NCI-H524 (cell line): ENCODE measurements at places on chromosomes 1 and 21.

GRCh38 chr21:33362044-33362555, 37.3 kb downstream of the IFNAR1 start:
- peak; percentile 18 for DNase-seq

DNA sequence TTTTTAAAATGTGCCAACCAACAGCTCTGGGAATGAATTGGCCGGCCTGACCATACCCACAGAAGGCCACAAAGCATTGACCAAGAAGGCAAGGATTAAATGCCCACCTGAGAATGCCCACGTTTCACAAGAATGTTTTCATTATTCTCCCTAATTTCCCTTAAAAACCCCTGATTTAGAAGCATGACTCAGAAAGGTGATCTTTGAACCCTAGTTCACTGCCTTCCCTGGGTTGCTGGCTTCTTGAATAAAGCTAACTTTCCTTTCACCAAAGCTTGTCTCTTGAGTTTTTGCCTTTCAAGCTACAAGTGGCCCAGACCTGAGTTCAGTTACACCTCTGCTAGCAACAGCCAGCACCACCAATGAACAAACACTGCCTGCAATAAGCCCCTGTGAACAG, 14.4 kb upstream of the MRPL55 start:
- DNase-seq, result no peak

- DNase-seq, result no peak
These were observed 52.7 kb upstream of the A3GALT2 start for GRCh38 chr1:33373606-33374005.

DNA sequence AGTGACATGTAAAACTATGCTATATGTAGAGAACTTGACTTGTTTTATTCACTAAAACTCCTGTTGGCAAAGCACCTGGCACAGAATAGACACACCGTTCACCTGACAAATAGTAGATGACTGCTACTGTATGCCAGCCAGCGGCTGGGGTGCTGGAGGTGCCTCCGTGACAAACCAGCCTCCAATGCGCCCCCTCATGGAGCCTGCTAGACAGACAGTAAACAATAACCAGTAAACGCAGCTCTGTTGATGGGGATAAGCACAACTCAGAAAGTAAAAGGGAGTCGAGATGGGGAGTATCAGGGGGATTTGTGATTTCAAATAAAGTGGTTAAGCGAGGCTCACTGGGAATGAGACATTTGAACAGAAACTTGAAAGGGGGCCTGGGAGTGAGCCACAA, 107.2 kb downstream of the PRDM2 start:
- peak; percentile 9 for DNase-seq

GRCh38 chr1:13733711-13734110, 33.7 kb downstream of the PRDM2 start:
- DNase-seq, result no peak

- DNase-seq, result no peak
These were observed 230.1 kb upstream of the GJB5 start for GRCh38 chr1:34524783-34525182.

DNA sequence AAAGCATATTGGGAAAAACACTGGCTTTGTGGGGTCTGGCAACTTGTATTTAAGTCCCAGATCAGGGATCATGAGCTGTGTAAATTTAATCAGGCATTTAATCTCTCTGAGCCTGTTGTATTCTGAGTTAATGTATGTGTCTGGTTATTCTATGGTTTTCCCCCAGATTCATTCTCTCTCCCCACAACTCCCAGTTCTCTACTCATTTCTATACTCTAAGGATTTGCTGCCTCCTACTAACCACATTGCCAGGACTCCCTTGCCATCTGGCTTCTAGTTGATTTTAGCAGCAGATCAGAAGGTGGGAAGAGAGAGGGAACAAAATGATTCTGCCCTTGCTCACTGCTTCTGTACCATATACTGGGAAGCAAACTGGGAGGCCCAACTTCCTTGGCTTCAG, 31.4 kb upstream of the S1PR1 start:
- DNase-seq, result peak; percentile 53

GRCh38 chr21:41923186-41923585, 30.6 kb downstream of the C2CD2 start:
- DNase-seq, result no peak

GRCh38 chr21:31318971-31319370, 25.1 kb downstream of the TIAM1 start:
- no peak for DNase-seq

GRCh38 chr1:100582943-100583342, 45.0 kb downstream of the GPR88 start:
- DNase-seq, result no peak

DNA sequence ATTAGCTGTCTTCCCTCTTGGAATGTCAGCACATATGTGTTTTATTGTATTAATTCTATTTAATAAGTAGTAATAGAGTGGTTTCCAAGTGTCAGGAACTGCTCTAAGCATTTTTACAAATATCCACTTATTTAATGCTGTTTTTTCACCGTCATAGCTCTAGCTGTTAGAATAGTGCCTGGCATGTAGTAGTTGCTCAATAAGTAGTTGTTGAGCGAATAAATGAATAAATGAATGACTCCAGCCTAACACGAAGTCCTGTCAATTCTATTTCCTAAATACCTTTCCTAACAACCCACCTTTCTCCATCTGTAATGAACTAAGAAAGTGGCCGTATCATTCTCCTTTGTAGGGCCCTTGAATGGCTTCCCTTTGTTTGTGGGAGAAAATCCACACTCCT, 312.5 kb downstream of the DISC1 start:
- no peak for DNase-seq

DNA sequence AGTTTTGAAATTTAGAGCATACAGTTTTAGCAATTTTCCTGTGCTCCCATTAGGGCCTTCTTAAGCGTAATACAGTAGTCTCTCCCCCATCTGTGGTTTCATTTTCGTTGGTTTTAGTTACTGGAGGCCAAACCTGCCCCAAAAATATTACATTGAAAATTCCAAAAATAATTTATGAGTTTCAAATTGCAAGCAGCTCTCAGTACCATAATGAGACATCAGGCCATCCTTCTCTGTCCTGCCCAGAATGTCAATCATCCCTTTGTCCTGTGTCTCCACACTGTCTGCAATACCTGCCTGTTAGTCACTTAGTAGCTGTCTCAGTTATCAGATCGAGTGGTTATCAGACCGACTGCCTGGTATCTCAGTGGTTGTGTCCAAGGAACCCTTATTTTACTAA, 45.4 kb downstream of the ADSS2 start:
- DNase-seq, result no peak

DNA sequence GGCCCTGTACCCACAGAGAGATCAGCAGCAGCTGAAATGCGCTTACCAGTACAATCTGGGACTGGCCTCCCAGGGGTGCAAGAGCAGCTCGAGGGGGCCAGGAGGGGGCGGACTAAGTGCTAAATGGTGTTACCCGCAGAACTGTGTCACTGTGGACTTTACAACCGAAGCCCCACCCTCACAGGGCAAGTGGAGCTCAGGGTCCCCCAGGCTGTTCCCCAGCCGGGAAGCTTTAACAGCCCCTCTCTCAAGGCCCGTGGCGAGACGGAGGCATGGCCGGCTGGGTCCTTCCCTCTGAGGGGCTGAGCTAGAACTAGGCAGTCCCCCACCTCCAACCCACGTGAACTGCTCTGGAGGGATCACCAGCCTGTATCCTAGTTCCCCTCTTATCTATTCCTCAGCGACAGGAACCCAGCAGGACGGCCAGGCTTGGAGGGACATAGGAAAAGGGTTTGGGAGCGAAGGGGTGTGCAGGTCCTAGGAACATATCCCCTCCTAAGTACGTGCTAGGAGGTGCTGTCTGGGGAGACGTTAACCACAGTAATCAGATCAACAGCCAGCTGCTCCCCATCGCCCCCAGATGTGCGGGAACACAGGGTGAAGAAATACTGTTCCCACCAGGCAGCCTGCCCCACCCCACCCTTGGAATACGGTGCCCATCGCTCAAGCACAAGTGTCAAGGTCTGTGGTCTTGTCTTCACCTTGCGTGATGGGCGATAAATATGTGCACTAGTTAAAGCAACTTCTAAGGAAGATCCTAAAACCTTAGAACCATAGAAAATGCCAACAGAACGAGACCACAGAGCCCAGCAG, 24.4 kb downstream of the ZBTB17 start:
- no peak for DNase-seq

- DNase-seq, result no peak
These were observed 187.8 kb upstream of the HP1BP3 start for GRCh38 chr1:20974951-20975350.

GRCh38 chr1:55322842-55323241, 107.7 kb upstream of the USP24 start:
- DNase-seq, result no peak

DNA sequence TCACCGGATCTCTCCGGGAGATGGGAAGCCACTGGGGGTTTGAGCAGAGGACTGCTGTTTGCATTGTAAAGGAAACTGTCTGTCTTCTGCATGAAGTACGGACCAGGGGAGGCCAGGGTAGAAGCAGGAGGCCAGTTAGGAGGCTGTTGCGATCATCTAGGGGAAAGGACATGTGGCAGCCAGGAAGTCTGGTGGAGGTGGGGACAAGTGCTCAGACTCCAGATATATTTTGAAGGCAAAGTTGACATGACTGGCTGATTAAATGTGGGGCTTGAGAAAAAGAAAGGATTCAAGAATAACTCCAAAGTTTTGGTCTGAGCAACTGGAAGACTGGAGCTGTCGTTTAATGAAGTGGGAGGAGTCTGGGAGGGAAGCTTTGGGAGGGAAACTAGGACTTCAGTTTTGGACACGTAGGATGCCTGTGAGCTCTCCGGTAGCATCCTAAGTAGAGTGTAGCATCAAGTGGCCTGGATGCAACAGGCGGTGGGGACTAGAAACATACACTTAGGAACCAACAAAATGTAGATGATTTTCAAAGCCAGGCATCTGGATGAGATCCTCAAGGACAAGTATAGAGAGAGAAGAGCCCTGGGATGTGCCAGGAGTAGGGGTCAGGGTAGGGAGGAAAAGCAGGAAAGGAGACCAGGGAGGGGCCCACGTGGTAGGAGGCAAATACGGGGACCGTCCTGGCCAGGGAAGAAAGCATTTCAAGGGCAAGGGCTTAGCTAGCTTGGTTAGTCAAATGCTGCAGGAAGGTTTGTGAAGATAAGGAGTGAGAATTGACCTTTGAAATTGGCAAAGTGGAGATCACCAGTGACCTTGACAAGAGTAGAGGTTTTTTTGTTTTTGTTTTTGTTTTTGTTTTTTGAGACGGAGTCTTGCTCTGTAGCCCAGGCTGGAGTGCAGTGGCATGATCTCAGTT, 3.7 kb upstream of the C1orf210 start:
- DNase-seq, result no peak

- DNase-seq, result no peak
These were observed 134.0 kb downstream of the CLEC20A start for GRCh38 chr1:178362747-178363146.

GRCh38 chr1:78255846-78256245, 210.1 kb downstream of the GIPC2 start:
- no peak for DNase-seq

- DNase-seq, result no peak
These were observed 26.0 kb downstream of the TRIT1 start for GRCh38 chr1:39857126-39857878.

DNA sequence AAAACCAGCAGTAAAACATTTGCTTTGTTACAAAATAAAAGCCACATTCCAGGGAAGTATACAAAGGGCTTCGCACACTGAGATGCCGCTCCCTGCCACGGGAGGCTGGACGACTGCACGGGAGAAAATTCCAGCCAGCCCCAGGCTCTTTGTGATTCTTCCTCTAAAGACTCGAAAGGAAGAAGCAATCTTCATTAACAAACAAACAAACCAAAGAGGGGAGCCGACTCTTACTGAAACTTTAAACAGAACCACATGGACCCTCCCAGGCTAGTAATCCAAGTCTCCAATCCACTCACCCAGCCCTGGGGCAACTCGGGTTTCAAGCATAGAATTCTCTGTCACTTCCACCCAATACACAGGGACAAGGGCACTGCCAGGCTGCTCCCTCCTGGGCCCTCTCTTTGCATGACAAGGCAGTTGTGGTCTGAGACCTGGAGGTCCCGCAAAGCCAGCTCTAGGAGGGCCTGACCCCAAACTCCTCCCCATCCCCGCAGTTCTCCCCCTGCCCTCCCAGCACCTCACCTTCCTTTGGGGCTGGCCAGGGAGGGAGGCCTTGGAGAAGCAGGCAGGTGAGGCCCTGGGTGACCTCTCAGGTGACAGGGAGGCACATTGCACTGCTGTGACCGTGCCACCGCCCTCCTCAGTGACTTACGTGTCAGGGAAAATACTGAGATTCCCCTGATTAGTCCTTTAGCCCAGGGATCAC, 26.6 kb upstream of the COL18A1 start:
- no peak for DNase-seq

DNA sequence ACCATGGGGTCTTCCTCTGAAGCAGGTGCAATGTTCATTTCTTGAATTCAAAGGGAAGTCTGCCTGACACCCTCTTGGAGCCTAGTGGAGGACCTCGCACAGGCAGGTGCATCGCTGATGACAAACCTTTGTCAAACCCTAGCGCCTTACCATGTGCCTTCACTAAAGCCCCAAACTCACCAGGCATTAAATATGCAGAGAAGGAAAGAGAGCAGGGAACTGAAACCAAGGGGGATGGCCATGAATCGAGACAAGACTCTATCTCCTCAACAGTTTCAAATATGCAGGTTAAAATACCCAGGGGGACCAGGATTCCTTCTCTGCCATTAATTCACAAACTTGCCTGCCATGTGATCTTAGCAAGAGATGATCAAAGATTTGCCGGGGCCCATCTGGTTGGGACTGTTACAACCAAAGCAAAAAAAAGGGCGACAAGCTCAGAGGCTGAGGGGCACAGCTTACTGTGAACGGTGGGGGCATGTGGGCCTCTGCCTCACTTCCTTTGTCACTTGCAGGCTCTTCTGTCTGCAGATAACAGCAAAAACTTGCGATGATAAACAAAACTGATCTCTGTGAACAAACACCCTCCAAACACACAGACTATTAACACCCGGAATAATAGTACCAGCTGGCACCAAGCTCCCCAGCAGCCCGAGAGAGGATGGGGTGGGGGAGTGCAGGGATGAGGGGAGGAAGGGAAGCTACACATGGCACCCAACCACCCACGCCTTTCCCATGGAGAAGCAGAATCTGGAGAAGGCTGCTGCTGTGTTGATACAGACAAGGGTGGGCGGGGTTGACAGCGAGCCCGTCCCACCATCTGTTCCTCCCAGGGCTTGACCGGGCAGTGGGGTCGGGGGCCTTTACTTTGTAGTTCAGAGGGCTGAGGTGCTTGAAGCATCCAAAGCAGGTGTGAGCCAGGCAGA, 33.9 kb downstream of the TMEM63A start:
- DNase-seq, result peak; percentile 63

DNA sequence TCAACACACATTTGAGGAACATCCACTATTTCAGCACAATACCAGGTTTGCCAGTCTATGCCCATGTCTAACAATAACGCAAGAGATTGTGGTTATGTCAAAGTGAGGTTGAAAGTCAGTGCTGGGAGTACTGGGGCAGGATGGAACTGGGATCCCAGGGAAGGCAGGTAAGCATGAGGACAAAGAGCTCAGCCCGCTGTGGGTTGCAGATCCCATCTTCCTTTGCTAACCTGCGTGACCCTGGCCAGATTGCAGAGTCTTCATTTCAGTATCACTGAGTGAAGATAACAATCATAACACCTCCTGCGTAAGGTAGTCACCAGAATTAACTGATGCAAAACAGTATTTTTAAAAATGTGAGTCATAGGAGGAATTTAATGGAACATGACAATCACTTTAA, 250.0 kb downstream of the PCP4 start:
- DNase-seq, result no peak

- DNase-seq, result no peak
These were observed 16.3 kb downstream of the TLR5 start for GRCh38 chr1:223126741-223127140.

- no peak for DNase-seq
These were observed 33.5 kb downstream of the CFAP57 start for GRCh38 chr1:43205671-43206070.

GRCh38 chr1:100778748-100779147, 59.2 kb downstream of the VCAM1 start:
- DNase-seq, result no peak
